ENCODE measurements at places on chromosomes 11 and 22.

- no peak for DNase-seq
Observed at GRCh38 chr11:131465746-131466145, 95.3 kb downstream of the NTM start.

- DNase-seq = no peak
Observed at GRCh38 chr11:102360681-102361080, 13.7 kb downstream of the BIRC2 start.

- no peak for DNase-seq
Observed at GRCh38 chr11:9180784-9181183, 84.4 kb downstream of the DENND5A start.

- DNase-seq = no peak
Observed at GRCh38 chr11:9053316-9054035, 37.9 kb downstream of the SCUBE2 start.

GRCh38 chr11:70692131-70692530 is 293.8 kb downstream of the CTTN start:
- no peak for DNase-seq

DNA sequence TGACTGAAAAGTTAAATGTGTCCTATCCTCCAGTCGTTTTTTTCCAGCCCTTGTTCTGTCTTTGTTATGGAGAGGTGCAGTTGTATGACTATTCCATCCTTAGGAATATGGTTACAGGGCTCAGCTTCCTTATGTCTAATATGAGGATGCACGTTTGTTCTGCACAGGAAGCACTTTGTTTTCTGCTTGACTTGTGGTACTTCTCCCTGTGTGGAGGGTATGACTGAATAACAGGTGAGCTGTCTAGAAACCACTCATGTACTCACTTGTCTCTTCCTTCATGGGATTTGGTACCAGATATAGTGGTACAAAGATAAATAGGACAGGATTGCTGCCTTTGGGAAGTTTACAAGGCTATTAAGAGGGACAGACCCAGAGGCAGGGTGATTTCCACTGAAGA is 17.4 kb downstream of the CABIN1 start:
- DNase-seq = no peak
